ENCODE measurements at places on chromosomes 3 and 15.

DNA sequence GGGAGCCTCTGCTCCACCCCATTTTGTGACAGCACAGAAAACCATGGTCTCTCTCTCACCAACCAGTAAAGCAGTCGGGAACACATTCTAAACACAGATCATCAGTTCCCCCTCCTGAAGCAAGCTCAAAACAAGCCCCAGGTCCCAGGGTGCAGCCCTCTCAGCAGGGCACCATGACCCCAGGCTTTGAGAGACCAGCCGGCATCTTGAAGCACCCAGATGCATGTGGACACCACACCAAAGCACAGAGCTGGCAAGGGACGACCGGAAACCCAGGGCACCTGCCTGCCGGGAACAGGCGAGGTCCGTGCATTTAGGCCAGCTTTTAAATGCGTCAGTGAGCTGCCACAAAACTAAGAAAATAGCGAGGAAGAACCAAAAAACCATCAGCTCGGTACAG, 103.2 kb upstream of the IQSEC1 start:
- DNase-seq = no peak

GRCh38 chr15:69841113-69841828, 256.4 kb downstream of the TLE3 start:
- no peak for DNase-seq

DNA sequence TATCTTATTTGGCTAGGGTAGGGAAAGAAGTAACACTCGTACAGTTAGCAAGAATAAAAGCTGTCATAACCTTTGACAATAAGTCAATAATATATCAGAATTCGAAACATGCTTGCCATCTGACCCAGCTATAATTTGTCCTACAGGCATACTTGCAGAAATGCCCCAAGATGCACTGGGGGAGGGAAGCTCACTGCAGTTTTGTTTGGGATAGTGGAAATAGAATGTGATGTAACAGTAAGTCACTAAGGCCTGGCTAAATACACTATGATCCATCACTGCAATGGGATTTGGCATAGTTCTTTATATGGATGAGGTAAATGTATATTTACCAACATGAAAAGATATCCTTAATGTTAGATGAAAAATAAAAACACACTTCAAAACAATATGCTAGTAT, 25.5 kb upstream of the TMOD3 start:
- DNase-seq = no peak

DNA sequence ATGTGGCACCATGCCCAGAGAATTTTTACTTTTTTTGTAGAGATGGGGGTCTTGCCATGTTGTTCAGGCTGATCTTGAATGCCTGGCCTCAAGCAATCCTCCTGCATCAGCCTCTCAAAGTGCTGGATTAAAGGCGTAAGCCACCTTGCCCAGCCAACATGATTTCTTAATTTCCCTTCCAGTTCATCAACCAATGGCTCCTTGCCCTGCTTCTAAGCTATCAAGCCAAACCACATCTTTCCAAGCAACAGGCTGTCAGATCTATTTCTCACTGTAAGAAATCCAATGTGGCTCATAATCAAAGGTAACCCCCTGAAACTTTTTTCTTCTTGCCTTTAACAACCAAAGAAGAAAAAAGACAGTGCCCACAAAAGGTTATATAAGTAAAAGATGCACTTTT, 204.2 kb upstream of the ICE2 start:
- DNase-seq = no peak

DNA sequence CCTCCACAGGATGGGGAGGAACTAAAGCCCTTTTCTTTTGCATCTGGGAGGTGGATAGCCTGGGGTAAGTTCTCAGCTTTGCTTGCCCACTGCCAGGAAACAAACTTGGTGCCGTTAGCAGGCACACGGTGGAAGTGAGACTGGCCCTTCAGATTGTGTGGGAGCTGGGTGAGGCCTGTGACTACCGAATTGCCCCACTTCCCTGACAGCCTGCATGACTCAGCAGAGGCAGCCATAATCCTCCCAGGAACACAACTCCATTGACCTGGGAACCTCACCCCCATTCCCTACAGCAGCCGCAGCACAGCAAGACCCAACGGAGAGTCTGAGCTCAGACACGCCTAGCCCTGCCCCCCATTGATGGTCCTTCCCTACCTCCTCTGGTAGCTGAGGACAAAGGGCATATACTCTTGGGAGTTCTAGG, 282.6 kb downstream of the KLF13 start:
- DNase-seq = no peak

GRCh38 chr3:13145131-13145825, 72.0 kb upstream of the IQSEC1 start:
- DNase-seq = no peak

DNA sequence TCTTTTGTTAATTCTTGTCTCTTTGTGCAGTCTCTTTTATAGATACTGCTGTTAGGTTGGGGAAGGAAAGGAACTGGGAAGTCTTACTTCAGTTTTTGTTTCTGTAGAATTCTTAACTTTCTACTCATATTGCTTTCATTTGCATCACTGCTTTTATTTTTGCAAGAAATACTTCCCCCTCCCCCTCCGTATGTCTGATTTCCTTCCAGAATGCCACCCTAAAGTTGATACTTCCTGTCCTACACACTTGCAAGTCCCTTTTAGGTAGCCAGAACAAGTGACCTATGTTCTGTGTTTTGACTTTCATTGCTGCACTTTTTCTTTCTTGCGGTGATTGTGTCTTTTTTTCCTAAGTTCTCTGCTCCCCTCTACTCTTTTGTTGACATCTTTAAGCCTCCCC, 477.4 kb downstream of the RSL24D1 start:
- no peak for DNase-seq

GRCh38 chr3:172938788-172939187, 188.3 kb downstream of the ECT2 start:
- DNase-seq = no peak

DNA sequence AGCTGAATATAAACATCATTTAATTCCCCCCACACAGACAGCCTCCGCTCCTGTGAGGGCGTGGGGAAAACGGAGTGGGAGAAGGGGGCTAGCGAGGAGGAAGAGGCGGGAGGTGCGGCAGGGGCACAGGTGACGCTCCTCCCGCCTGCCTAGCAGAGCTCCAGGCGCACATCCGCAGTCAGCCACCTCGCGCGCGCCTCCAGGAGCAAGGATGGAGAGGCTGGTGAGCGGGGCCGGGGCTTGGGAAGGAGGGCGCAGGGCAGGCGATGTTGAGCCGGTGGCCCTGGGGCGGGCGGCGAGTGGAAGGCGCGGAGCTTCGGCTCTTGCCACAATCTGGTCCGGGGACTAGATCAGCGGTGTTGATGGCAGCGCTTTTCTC, at the start of gene CD200:
CD200 (plus strand) TSS at position 155 of the 379 bp plus-strand sequence; CDS start at position 212, 57 bp downstream.
- peak; percentile 59 for DNase-seq

DNA sequence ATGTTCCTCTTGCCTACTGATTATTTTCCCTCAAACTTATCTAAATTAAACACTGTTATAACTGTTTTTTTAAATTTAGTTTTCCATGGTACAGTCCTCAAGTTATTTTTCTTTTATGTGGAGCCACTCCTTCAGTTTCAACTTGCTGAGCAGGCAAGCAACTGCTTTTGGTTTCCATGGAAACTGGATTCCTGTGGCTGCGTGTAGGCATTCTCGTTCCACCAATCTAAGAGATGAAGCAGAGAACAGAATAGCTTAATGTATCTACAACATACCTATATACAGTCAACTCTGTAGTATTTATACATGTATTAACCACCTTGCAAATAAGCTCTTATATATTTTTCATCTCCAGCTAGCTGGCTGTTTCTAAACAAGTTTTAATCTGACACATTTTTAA, 25.8 kb upstream of the ANXA2 start:
- no peak for DNase-seq

DNA sequence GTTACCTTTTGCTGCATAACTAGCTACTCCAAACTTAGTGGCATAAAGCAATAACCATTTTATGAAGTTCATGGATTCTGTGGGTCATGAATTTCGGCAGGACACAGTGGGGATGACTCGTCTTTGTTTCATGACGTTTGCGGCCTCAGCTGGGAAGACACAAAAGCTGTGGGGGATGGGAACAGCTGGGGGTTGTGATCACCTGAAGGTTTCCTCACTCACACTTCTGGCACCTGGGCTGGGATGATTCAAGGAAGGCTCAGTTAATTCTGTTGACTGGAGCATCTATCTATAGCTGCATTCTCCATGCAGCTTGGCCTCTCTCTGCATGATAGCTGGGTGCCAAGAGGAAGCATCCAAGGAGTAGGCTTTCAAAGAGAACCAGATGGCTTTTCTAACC, 332.8 kb downstream of the ULK4 start:
- DNase-seq = no peak

DNA sequence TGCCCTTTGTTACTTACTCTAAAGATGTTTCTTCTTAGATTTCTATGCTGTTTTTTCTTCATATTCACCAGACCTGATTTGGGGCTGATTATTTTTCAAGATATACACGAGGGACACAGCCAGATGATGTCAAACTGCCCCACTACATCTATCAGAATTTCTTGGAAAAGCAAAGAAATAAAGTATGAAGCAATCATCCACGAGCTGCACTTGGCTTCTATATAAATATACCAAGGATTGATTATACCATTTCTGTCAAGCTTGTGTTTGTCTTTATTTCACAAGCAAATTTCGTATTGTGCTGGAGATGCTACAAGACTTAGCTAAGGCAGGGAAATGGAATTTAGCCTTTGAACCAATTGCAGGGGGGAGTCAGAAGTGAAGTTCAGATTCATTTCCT, 715.1 kb upstream of the NR2F2 start:
- no peak for DNase-seq

- no peak for DNase-seq
These were observed 188.3 kb downstream of the IL5RA start for GRCh38 chr3:2921903-2922302.

- DNase-seq = no peak
These were observed 42.7 kb downstream of the IFT122 start for GRCh38 chr3:129482721-129483120.

DNA sequence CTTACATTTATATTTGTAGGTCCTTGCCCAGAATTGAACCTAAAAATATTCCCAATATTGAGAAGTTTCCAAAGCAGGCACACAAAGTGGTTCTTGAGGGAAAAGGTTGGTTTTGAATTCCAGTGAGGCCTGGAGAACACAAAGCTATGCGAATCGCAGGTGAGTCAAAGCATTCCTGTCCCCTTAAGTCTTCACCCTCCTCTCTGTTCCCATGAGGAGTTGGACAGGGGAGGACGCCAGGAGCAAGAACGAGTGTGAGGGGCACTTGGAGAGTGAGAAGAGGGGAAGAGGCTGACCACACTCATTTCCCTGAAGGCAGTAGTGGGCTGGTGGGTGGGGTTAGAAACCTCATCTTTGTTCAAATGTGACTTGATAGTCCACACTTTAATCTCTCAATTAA, 185.8 kb upstream of the EOMES start:
- no peak for DNase-seq

GRCh38 chr3:180980611-180981010, 8.9 kb downstream of the DNAJC19 start:
- DNase-seq = no peak

- no peak for DNase-seq
These were observed 962 bp downstream of the ATP13A5 start for GRCh38 chr3:193377591-193377990.

DNA sequence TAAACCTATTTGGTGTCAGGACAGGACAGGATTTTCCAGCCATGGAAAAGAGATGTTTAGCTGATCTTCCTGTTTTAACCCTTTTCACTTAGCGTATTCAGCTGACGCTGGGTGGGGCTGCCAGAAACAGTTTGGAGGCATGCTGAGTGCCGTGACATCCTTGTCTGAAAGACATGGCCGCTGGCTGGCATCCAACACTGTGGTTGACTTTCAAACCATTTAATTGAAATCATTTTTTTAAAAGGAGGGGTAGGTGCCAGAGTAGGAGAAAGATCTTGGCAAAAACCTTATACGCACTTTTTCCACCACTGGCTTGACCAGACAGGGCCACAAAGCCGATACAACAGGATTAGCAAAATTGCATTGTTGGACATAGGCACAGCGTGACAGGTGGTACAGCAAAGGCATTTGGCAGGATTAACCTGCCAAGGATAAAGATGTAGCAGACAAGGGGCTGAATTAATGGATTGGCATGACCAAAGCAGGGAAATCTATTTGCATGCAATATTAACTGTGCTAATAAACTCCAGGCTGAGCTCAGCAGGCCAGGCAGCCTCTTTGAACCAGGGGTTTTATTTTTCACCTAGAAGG, 131.8 kb upstream of the TOPAZ1 start:
- DNase-seq = no peak

DNA sequence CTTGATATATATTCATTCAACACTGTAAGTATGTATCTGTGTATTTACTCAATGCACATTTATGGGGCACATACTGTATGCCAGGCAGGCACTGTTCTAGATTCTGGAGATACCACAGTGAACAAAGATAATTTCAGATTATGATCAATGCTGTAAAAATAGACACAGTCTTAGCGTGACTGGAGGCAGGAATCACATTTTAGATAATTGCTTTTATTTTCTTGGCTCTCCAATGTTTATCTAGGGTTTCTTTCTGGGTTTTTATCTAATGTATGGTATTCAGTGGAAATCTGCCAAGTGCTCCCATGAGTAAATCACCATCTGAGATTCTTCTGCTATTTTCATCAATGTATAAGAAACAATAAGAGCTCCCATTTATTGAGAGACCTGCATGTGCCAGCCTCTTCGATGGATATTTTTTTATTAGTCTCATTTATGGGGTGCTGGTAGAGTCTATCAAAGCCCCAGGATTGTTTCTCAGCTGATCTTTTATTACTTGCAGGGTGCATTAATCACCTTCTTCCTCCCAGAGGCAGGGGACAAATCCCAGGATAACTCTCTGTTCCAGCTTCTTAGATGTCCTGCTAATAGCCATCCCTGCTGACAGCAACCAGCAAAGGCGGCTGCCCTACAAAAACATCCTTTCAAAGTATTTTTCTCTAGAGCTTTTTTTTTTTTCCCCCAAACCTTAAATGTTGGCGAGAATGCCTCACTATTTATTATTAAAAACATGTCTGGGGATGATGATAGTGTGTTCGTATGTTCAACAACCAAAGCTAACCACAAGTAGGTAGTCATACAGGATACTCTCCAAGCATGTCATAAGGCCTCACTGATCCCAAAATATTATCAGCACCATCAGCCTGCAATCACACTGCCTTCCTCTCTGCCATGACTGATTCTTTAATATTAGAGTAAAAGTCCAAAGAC, 331.0 kb upstream of the RASGRP1 start:
- no peak for DNase-seq

DNA sequence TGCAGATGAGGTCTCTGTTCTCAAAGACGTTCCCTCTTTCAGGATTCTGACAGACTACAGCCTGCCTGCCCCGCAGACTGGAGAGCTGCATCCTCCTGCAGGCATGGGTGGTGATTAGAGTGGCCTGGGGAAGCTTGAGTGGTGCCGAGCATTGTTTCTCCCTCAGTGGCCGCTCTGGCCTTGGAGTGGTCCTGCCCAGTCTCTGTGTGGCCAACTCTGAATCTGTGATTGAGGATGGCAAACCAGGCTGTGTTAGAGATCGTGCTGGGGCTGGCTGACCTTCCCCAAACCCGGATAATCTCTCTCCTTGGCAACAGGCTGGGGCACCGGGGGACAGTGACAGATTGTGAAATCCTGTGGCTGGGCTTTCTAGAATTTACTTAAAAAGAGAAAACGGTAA, 11.0 kb upstream of the ADCY5 start:
- no peak for DNase-seq

Data from neural crest cell (in vitro differentiated cells).